AG09309 (cell line): ENCODE measurements at places on chromosomes 11 and 22.

DNA sequence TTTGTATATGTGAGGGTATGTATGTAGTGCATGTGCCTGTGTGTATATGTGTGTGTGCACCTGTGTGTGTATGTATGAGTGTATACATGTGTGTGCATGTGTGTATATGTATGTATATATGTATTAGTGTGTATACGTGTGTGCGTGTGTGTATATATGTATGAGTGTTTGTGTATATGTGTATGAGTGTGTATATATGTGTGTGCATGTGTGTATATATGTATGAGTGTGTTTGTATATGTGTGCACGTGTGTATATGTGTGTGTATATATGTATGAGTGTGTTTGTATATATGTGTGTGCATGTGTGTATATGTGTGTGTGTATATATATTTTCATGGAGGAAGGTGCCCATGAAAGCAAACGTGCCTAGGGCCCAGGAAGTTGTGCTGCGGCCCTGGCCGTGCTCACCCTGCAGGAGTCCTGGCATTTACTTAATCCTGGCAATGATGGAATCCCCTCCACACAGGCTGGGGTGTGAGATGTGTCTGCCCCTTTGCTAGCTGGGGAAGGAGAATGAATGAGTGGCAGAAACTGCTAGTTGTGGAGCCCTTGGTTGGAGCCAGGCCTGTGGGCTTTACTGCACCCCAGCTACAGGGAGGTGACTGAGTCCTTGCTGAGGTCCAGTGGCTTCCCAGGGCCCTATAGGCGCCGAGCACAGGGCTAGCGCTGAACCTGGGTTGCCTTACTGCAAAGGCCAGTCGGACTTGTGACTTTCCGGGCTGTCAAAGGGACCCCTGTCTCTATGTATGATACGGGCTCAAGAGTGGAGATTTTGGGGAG is 97.2 kb downstream of the MYO18B start:
- DNase-seq, result no peak

- DNase-seq, result no peak
Measured at GRCh38 chr11:82818409-82819043, 81.7 kb downstream of the PRCP start.

DNA sequence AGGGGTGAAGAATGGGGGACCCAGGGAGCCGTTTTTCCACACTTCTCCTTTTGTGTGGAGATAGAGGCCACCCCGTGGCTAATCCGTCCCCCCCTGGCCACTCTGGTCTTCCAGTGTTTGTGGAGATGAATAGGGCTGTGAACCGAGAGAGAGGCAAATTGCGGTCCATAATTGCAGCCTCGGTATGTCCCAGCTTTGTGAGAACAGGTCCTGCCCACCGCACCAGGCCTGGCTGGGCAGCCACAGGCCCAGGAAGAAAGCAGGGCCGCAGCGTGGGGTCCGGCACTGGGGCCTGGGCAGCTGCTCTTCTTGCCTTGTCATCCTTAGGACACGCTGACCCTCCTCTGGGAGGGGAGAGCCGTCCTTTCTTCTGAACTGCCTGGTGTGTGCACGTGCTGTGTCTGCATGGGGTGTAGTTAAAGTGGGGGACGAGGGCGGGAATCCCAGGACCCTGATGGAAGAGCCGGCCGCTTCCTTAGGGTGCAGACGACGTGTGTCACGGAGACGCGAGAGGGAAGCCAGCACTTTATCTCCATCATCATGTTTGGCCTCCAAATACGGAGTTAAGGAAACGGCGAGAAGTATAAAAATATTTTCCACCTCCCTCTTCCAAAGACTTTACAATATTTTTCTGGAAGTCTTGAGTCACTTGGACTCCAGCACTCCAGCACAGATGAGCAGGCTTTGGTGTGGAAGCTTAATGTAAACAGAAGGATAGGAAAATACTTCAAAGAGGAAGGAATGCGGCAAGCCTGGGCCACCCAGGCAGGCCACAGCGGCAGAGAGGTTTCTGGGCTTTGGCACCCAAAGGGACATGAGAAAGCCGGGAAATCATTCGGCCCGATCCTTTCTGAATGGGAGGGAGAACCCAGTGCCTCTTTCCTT is 1248.4 kb downstream of the BRD1 start:
- no peak for DNase-seq

- DNase-seq, result no peak
Measured at GRCh38 chr11:11313902-11314692, 39.0 kb downstream of the CSNK2A3 start.

- DNase-seq, result no peak
Measured at GRCh38 chr22:33389936-33390335, 331.8 kb upstream of the SYN3 start.
